ENCODE measurements at places on chromosomes 11 and 22.

DNA sequence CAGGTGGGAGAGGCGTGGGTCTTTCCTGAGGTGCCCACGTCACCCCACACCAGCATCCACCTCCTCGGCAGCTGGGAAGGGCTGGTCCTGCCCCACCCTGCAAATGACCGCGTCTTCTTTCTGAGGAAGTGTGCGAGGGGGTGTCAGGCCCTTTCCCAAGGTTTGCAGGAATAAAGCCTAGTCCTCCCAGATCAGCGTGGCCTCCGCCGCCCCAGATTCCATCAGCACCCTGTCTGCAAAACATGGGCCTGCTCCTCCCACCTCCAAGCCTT is 14.4 kb upstream of the SLC39A13 start:
- DNase-seq, result no peak

DNA sequence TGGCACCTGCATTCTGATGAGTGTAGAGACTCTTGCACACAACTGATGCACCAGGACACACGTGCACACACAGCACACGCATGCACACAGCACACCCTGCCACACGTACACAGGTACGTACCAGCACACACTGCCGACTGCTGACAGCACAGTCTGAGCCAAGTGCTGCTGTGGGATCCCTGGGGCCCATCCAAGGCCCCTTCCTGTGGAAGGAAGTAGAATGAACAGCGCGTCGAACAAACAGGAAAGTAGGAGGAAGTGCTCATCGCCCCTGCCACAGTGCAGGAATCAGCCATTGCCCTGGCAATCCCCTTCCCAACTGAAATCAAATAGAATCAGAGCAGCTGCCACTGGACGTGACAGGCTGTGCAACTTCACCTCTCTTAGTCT is 57.9 kb downstream of the CD82 start:
- no peak for DNase-seq

DNA sequence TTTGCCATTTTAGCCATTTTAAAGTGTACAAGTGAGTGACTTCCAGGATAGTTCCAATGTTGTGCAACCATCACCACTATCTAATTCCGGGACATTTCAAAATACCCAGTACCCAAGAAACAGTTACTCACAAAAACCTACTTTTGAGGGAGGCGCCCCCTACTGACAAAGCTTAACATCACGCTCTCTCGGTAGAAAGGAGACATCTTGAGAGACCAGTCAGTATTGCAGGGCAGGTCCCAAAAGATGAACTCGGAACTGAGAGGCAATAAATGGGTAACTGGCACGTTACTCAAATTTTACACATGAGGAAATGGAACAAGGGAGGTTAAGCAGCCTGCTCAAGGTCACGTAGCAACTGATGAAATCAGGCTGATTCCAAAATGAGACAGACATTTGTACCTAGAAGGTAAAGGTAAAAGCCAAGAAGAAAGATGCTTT is 50.0 kb upstream of the POU2AF1 start:
- peak; percentile 20 for DNase-seq

GRCh38 chr11:19814421-19814820 is 101.8 kb downstream of the NAV2 start:
- DNase-seq, result no peak

DNA sequence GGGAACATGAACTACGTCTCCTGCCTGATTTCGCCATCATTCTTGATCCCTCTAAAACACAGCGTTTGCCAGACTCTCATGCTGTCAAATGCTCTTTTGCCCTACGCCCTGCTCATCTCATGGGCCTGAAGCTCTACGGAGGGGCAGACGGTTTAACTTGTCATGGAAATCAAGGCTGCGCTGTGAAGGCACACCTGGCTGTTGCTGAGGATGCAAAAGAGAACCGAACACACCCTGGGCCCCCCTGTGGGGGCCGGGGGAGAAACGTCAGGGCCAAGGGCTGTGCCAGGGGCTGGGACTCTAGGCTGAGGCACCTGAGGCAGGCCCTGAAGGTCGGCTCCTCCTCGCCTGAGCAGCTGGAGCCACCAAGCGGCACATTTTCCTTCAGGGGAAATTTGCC is 957.2 kb downstream of the BRD1 start:
- DNase-seq, result no peak

GRCh38 chr11:19740586-19740985 is 27.9 kb downstream of the NAV2 start:
- no peak for DNase-seq

- DNase-seq, result no peak
These were observed 102.0 kb downstream of the INSC start for GRCh38 chr11:15216678-15217077.

DNA sequence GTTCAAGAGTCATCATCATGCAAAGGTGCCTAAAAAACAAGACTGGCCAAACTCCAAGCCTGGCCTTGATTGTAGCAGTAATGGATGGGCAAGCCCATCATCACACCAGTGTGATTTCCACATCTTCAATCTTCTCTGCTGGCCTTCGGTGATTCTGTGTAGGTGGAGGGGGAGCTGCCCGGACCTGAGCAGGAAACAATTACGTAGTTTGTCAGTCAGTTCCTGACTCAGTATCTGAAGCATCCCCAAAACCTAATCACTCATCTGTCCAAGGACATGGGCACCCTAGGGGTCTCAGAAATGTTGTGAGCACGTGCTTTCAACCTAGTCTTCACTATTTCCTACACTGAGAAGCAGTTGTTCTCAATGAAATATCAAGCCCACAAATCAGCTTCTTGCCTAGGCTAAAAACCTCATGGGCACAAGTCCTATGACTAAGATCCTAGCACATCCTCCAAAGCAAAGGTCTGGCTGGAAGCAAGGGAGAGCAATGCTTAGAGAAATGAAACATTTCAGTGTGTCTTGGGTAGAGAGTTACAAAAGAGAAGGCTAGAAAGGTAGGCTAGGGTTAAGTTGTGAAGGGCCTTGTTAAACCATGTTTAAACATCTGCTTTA is 24.6 kb downstream of the ATG16L2 start:
- no peak for DNase-seq

DNA sequence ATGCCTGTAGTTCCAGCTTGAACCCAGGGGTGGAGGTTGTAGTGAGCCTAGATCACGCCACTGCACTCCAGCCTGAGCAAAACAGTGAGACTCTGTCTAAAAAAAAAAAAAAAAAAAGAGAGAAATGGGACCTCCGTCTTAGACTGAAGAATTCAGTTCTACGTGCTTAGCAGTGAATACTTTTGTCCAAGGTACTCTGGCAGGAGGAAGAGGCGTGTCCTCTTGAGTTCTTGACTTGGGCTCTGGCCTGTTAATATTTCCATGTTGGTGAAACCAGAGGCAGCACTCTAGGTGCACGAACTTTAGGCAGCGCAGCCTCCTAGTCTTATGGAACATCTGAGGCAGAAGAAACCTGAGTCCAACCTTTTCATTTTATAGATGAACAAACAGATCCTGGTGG is 2.4 kb downstream of the HMBS start:
- no peak for DNase-seq

- no peak for DNase-seq
These were observed 5.4 kb upstream of the DNAJB13 start for GRCh38 chr11:73945396-73945795.

- DNase-seq, result no peak
These were observed 153.9 kb upstream of the LRRC4C start for GRCh38 chr11:41613326-41613725.

DNA sequence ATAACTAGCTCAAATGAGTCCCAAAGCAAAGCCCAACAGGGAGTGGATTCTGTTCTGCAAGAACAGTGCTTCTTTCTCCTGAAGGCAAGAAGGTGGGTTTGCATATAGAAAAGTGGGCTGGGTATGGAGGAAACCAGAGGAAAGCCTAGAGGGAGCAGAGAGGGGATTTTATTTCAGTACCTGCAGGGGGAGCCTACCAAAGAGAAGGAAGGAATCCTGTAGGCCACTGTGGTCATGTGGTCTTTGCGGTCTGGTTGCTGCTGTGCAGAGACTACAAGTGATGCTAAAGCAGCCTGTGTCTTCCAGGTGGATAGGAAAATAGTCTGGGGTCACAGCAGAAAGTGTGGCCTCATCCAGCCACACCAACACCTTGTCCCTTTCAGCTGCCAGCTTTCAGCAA is 33.2 kb upstream of the ZBTB16 start:
- no peak for DNase-seq

DNA sequence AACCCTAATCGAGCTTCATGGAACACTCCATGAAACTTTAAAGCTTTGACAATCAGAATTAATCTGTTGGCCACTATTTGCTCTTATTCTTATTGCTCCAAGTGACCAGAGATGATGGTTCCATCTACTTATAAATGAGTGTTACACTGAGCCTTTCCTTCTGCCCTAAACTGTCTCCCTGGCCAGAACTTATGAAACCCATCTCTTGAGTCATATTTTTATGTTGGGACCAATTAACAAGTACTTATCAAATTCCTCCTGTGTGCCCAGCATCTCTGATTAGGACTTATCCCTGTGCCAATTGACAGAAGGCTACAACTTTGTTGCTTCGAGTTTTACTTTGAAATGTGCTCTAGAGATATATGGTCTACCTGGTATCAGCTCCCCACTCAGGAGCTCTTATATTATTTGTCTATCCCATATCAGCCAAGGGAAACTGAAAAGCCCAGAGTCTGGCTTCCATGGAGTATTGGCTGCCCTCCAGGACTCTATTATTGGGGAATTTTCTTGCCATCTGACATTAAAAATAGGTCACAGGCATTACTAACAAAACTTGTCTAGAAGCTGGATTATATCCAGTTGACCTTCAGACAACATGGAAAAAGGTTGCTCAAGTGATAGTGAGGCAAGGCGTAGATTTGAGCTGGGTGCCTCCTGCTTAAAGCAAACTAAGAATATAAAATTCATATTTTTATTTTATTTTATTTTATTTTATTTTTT is 8.8 kb downstream of the KREMEN1 start:
- no peak for DNase-seq

DNA sequence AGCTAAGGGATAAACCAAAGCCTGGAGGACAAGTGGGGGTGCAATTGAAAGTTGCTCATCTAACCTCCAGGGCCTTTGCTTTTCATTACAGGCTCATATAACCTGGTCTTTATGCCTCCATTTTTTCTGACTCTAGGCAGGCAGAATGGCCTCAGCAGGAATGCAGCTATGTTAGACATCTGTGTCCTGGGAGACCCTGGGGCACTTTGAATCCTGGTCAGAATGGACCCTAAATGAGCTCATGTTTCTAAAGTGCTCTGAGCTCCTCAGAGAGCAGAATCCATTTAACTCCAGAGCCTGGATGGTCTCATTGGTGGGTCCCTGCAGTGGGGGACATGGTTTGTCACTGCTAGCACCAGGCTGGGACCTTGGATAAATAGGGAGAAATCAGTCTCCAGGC is 177.3 kb downstream of the KIRREL3 start:
- no peak for DNase-seq

DNA sequence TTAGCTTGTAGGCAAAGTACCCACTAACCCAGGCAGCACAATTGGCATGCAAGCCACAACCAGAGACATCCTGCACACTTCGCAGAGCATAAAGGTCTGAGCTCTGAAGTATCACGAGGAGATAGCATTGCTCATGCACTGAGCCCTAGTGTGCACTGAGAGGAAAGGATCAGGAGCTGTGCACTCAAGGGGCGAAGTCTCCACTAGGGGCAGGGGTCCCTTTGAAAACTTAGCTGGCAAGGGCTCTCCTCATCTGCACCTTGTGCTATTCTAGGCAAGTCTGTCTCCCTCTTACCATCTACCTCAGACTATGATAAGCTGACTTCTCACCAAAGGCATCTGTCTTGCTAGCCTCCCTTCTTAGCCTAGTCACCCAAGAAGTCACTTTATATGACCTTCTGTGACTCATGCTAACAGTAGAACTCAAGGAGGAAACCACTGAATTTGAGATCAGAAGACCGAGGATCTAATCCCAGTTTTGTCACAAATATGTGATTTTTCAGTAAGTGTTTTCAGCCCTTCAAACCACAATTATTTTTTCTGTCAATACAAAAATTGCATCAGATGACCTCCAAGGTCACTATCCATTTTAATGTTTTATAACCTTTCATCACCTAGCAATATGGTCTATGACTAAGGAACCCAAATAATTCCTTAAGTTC is 1078.0 kb downstream of the NTM start:
- no peak for DNase-seq

DNA sequence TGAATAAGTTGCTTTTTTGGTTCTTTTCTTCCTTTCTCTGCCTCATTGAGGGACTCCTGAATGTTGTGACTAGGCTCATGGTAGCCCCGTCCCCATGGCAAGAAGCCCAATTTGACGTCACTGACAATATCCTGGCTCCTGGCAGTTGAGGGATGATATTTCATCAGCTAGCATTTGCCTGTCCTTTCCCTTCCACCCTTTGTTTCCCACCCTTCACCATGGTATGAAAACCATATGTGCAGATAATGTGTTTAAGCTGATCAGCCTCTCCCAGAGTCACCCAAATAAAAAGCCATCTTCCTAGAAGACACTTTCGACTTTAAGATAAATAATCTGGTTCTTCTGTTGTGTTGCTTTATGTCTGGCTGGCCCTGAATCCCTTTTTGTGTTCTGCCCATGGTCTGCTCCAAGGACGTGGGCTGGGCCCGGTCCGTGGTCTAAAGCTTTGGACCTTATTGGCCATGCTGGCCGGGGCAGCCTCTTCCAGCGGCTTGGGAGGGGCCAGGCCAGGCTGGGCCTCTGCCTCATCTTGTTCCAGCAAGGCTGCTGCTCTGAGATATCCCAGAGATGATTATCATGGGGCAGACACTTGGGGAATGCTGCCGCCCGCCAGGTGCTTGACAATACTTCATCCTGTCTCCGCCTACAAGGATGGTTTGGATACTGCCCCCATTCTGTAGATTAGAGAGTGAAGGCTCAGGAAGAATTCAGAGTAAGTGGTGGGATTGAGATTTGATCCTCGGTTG is 5.1 kb downstream of the TSPAN18 start:
- no peak for DNase-seq

DNA sequence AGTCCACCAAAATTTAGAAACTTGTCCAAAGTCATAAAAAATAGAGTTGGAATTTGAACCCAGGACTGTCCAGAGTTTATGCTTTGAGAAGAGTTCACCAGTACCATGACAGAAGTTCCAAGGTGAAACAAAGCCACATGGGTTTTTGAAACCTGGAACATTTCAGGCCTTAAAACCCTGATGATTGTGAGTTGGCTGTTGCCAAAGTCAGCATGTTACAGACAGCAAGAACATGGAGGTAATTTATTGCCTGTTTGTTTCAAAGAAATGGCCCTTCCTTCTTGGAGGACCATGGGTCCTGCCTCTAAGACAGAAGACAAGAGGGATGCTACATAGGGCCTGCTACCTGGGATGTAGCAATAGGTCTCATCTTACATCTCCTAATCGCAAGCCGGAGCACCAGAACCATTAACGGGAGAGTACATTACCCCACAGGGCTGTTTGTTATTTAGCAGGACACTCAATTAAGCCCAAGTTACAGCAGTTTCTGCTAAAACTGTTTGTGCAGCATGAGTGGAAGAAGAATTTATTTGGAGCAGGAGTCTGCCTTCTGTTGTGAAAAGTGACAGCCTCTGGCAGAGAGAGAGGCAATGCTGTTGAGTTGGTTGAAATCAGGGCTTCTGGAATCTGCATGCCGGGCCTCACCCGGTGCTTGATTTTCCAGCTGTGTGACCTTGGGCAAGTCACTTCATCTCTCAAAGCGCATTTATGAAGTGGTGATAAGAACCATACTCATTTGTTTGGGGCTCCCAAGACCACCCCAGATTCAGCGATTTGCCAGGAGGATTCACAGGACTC is 136.2 kb downstream of the LDLRAD3 start:
- DNase-seq, result no peak

- no peak for DNase-seq
These were observed 3.8 kb downstream of the ACY3 start for GRCh38 chr11:67646535-67647336.

- no peak for DNase-seq
These were observed 59.2 kb downstream of the TRIM44 start for GRCh38 chr11:35721651-35722282.

- DNase-seq, result no peak
These were observed 881.8 kb downstream of the BRD1 start for GRCh38 chr22:48945621-48946458.
